ENCODE measurements at places on chromosomes 2 and 18. TPM values are rescaled to one million over a fixed set of nuclear protein-coding genes. Genes with fewer than 3 reads are reported as not detected.
A peak's percentile ranks its signal among the peaks of the same experiment; 100 is the strongest.

DNA sequence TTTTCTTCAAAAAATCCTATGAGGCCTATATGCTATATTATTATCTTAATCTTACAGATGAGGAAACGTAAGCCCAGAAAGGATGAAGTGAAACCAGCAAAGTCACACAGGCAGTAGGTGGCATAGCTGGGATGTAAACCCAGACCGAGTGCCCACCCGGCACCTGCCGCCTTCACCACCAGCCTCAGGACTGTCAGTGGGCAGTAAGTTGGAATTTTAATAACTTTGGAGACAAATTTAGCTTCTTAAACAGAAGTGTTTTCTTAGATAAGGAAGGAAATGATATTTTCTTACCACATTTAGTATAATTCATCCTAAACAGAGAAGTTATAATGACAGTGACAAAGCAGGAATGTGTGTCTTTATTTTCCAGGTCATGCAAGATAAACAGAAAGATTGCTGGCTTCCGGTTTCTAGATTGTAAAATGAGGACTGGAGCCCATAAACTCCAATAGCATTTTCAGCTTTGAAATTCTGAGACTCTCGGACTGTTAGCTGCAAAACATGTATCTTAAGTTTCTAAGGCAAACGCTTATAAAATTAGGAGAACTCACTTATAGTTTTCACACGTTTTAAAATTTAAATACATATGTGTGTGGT, 59.3 kb downstream of the CD8B2 start:
- no peaks in the 10 kb centered on the region for H3K36me3 ChIP-seq
- peaks cover 26% of the 10 kb centered on the region for H3K27me3 ChIP-seq
- no peak overlapping the region for H3K4me3 ChIP-seq
- DNase-seq: no peak

Gene ELOA2
- total RNA-seq: not detected

DNA sequence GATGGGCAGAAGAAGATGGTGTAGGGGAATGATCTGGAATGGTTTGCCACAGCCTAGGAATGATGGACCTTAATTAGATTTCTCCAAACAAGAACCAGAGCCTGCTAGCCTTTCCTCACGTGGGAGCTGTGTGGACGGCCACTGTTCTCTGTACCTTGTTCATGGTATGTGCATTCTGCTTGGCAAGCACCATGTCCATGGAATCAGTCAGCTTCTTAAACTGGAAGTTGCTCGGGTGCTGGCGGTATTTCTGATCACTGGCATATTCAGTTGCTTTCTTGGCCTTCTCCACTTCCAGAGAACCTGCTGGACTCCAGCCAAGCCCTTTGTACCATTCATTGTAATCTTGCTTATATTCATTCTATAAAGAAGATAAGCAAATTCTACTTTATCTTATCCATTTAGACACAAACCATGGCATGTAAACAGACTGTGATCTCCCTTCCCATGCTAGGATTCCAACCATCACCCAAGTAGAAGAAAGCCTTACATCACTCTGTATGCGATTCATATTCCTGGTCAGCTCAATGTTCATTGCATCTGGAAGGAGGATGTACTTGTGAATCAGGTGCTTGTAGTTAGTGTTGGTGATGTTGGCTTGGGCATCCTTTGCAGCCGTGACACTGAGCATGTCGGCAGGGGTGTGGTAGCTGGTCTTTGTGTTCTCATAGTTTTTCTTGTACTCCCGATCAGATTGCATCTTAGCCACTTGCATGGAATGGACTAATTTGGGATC, 78.4 kb downstream of the NEB start:
- DNase-seq: no peak
- no peak overlapping the region for H3K27ac ChIP-seq
- no peaks in the 10 kb centered on the region for H3K4me1 ChIP-seq
- no peak overlapping the region for H3K4me3 ChIP-seq

Gene REV1
- 39.8 TPM for total RNA-seq

- no peaks in the 10 kb centered on the region for H3K36me3 ChIP-seq
- no peaks in the 10 kb centered on the region for H3K4me1 ChIP-seq
- DNase-seq: no peak
- H3K27me3 ChIP-seq: no peaks in the 10 kb centered on the region
These were observed 433.7 kb upstream of the RAB12 start for GRCh38 chr18:8175501-8176061.

Gene CCL20
- 1.5 TPM for total RNA-seq

DNA sequence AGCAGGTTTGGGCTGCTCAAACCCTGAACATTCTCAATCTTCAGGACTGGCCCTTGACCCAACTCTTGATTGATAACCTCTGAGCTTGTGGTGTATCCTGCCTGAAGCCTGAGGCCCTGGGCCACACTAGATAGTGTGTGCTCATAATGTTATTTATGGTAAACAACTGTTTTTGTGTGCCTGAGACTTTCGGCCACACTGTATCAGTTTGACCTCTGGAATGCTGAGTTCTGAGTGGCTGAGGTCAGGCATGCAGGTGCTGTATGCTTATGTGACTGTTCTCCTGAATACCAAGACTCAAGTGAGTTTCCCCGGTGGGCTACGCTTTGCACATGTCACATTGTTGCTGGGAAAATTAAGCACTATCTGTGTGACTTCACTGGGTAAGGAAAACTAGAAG, 82.2 kb upstream of the RMP24 start:
- peaks cover 3% of the 10 kb centered on the region for H3K27me3 ChIP-seq
- H3K36me3 ChIP-seq: no peaks in the 10 kb centered on the region
- H3K27ac ChIP-seq: no peak overlapping the region
- no peak overlapping the region for H3K4me3 ChIP-seq
- DNase-seq: no peak
- no peaks in the 10 kb centered on the region for H3K4me1 ChIP-seq

GRCh38 chr18:78820161-78820834, 159.3 kb upstream of the SALL3 start:
- H3K36me3 ChIP-seq: no peaks in the 10 kb centered on the region
- H3K27me3 ChIP-seq: no peaks in the 10 kb centered on the region
- no peak overlapping the region for H3K4me3 ChIP-seq
- no peak for DNase-seq

Gene EPB41L3
- total RNA-seq: 10.9 TPM

DNA sequence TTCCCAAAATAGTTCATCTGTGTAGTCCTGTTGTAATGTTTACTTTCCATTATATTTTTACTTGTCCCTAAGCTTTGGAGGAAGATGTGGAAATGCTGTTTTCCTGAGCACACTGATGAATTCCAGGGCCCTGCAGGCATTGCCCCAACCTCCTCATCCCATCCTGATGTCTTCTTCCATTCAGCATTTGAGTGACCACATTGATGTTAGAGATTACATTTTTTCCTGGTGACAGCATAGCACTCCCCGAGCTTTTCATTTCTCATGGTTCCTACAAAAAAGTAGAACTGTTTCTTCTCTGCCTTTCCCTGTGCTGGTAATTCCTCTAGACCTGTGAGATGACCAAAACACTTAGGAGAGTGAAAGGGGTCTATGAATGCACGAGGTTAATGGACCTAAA, 4.8 kb downstream of the IL36A start:
- no peak overlapping the region for H3K4me3 ChIP-seq
- H3K27me3 ChIP-seq: no peaks in the 10 kb centered on the region
- DNase-seq: no peak
- H3K4me1 ChIP-seq: no peaks in the 10 kb centered on the region
- H3K27ac ChIP-seq: no peak overlapping the region
- no peaks in the 10 kb centered on the region for H3K36me3 ChIP-seq

GRCh38 chr2:10305254-10305635, 2.5 kb downstream of the HPCAL1 start:
- H3K27ac ChIP-seq: no peak overlapping the region
- H3K27me3 ChIP-seq: no peaks in the 10 kb centered on the region
- peaks cover 79% of the 10 kb centered on the region for H3K4me1 ChIP-seq
- peak overlapping the region; percentile 92 for H3K4me3 ChIP-seq
- no peak for DNase-seq
- no peaks in the 10 kb centered on the region for H3K36me3 ChIP-seq

- peaks cover 16% of the 10 kb centered on the region for H3K4me1 ChIP-seq
- H3K27ac ChIP-seq: peak overlapping the region; percentile 42
- H3K27me3 ChIP-seq: no peaks in the 10 kb centered on the region
These were observed 681 bp upstream of the ROCK2 start for GRCh38 chr2:11344956-11345677.

GRCh38 chr18:7646174-7646886, 79.2 kb downstream of the PTPRM start:
- no peaks in the 10 kb centered on the region for H3K4me1 ChIP-seq
- no peak for DNase-seq
- no peak overlapping the region for H3K27ac ChIP-seq
- H3K36me3 ChIP-seq: no peaks in the 10 kb centered on the region
- H3K27me3 ChIP-seq: no peaks in the 10 kb centered on the region
- H3K4me3 ChIP-seq: no peak overlapping the region

GRCh38 chr2:29587402-29588190, 333.8 kb downstream of the ALK start:
- no peak overlapping the region for H3K4me3 ChIP-seq
- no peak for DNase-seq
- no peaks in the 10 kb centered on the region for H3K36me3 ChIP-seq

Gene IL1R1
- 0.49 TPM for total RNA-seq

Gene CDCA7
- 1.6 TPM for total RNA-seq

DNA sequence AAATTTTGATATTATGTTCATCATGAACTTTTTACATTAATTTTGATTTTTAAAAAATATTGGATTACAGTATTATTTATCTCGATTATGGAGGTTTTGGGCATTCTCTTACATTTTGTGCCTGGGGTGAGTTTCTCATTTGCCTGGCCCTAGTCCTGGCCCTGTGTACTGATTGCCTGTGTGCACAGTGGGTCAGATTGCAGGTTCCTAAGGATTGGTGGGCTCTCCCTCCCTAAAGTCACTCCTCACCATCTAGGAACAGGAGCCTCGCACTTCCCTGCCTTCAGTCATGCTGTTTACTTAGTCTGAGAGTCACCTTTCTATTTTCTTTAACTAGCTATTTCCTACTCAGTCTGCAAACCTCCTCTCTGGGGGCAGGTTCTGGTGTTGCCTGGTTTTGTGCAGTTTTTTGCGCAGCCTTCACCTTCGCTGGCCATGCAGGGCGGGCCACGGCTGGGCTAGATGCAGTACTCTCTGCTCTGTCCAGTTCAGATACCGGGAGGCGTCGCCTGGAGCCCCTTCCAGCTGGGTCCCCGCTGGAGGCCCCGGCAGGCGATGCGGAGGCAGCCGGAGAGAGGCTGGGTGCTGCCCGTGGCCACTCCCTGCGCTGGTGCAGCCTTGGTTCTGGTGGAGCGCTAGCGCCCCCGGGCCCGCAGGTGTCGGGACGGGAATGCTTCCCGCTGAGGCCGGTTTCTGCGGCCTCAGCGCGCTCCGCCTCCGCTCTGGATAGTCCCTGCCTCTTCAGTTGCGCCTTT, 23.3 kb upstream of the MC5R start:
- H3K4me1 ChIP-seq: peaks cover 8% of the 10 kb centered on the region
- H3K27me3 ChIP-seq: peaks cover 52% of the 10 kb centered on the region
- no peaks in the 10 kb centered on the region for H3K36me3 ChIP-seq
- peak; percentile 16 for DNase-seq
- H3K4me3 ChIP-seq: no peak overlapping the region
- H3K27ac ChIP-seq: no peak overlapping the region

Gene KCNJ3
- not detected for total RNA-seq

DNA sequence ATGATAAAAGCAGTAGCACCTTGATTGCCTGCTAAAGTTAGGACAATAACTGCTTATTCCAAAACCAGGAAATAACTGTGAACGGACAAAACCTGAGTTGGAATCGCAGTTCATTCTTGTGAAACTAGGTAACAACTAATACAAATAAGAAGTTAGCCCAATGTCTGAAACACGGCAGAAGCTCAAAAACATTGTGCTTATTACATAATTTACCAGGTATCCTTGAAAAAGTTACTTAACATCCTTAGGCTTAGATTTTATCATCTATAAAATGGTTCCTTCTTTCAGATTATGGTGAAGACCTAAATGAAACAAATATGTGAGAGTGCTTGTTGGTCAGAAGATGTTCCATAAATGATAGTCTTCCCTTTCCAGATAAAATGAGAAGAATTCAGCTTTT, 32.4 kb downstream of the RTN4 start:
- H3K27ac ChIP-seq: no peak overlapping the region
- no peak for DNase-seq
- peaks cover 10% of the 10 kb centered on the region for H3K4me1 ChIP-seq
- no peaks in the 10 kb centered on the region for H3K36me3 ChIP-seq
- no peaks in the 10 kb centered on the region for H3K27me3 ChIP-seq
- no peak overlapping the region for H3K4me3 ChIP-seq

GRCh38 chr2:178419123-178419522, 31.9 kb downstream of the PRKRA start:
- H3K36me3 ChIP-seq: no peaks in the 10 kb centered on the region
- no peak overlapping the region for H3K4me3 ChIP-seq
- peak; percentile 22 for DNase-seq
- H3K27ac ChIP-seq: no peak overlapping the region

GRCh38 chr2:144507441-144508171, 12.3 kb downstream of the ZEB2 start:
- no peak overlapping the region for H3K4me3 ChIP-seq
- H3K4me1 ChIP-seq: peaks cover 3% of the 10 kb centered on the region
- DNase-seq: no peak
- no peaks in the 10 kb centered on the region for H3K36me3 ChIP-seq
- no peaks in the 10 kb centered on the region for H3K27me3 ChIP-seq

DNA sequence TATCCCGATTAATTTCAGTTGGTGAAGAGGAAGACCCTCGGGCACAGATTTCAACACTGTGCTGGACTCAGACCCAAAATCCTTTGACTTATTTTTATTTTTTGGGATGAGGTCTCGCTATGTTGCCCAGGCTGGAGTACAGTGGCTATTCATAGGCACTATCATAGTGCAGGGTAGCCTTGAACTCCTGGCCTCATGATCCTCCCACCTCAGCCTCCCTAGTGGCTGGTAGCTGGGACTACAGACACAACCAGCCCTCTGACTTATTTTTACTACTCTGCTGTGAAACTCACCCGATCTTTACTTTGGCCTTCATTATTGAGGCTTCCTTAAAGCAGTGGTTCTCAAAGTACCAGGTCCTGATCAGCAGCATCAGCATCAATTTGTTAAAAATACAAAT, 18.2 kb upstream of the ADAM17 start:
- no peaks in the 10 kb centered on the region for H3K36me3 ChIP-seq
- H3K27ac ChIP-seq: no peak overlapping the region
- no peaks in the 10 kb centered on the region for H3K4me1 ChIP-seq
- no peak for DNase-seq
- H3K4me3 ChIP-seq: no peak overlapping the region

DNA sequence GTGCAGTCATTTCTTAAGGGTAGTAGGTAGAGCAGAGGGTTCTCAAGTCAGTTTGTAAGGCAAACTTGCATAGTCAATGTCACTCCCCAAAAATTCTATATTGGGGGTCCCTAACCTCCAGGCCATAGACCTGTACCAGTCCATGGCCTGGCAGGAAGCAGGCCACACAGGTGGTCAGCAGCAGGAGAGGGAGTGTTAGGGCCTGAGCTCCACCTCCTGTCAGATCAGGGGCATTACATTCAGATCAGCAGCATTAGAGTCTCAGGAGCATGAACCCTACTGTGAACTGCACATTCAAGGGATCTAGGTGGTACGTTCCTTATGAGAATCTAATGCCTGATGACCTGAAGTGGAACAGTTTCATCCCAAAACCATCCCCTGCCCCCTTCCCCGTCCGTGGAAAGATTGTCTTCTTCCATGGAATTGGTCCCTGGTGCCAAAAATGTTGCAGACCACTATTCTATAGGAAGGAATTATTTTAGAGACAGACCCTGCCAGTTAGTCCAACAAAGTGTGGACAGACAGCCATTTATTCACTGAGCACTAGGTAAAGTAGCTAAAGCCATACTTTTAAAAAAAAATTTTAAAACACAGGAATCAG, 6.7 kb downstream of the COA5 start:
- H3K4me1 ChIP-seq: peaks cover 12% of the 10 kb centered on the region
- no peak overlapping the region for H3K27ac ChIP-seq
- no peak for DNase-seq
- no peaks in the 10 kb centered on the region for H3K27me3 ChIP-seq
- no peak overlapping the region for H3K4me3 ChIP-seq
